MCF 10A (cell line): ENCODE measurements at places on chromosomes 13 and 19. TPM values are rescaled to one million over a fixed set of nuclear protein-coding genes. Genes with fewer than 3 reads are reported as not detected.

OR7C2 gene
- total RNA-seq = not detected in 2 replicates

TMEM190 gene
- 0.58 and 0.59 TPM in 2 replicates for total RNA-seq

ZNF737 gene
- total RNA-seq = 1.1 and 3.2 TPM in 2 replicates

COG3 gene
- 42.8 and 44.1 TPM in 2 replicates for total RNA-seq

ATP13A1 gene
- total RNA-seq = 63.9 and 67.2 TPM in 2 replicates

RNF113B gene
- total RNA-seq = not detected in 2 replicates

CILP2 gene
- total RNA-seq = 0.12 and 0.29 TPM in 2 replicates

TYROBP gene
- total RNA-seq = not detected in 2 replicates

GSX1 gene
- not detected in 2 replicates for total RNA-seq

- DNase-seq = no peak
Measured at GRCh38 chr13:39938596-39938995, 283.1 kb downstream of the COG6 start.

DNA sequence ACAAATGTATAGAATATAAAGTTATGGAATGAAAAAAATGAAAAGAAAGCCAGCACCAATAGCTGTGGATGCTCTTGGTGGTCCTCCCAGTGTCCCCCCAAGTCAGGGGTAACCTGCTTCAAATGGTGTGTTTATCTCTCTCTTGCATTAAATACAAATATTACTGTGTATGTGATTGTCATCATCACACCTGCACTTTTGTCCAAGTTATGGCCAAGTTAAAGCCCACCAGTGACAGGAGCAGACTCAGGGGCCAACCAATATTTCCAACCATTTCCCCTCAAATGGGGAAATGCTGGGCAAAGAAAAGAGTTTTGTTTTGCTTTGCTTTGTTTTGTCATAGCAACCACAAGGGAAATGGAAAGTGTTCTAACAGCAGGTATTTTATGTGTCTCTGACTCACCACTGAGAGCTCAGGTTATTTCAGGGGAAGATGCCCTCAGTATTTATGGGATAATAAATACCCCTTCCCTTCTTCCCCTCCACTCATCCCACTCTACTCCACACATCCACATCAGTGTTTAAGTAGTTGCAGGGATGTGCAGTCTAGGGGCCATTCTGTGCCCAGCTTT lies 133.6 kb downstream of the COL4A1 start:
- no peak for DNase-seq

DNA sequence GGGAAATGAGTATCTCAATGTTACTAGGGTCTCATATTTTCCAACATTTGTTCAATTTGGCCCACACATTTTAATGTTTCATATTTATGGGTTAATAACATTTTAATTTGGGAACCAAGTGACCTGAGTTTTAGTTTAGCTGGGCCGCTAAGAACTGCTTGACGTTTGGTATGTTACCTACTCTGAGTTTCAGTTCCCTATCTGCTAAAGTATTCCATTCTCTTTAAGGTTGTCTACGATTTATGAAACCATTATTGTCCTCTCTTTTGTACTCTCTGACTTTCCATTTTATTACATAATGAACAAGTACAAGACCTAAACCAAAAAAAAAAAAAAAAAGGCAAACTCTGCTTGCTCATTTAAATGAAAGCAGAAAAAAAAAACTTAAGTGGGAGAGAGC lies 89.9 kb downstream of the FGF14 start:
- DNase-seq = no peak

GRCh38 chr19:5360003-5360780 lies 19.6 kb upstream of the PTPRS start:
- peak; percentile 49 for DNase-seq

DNA sequence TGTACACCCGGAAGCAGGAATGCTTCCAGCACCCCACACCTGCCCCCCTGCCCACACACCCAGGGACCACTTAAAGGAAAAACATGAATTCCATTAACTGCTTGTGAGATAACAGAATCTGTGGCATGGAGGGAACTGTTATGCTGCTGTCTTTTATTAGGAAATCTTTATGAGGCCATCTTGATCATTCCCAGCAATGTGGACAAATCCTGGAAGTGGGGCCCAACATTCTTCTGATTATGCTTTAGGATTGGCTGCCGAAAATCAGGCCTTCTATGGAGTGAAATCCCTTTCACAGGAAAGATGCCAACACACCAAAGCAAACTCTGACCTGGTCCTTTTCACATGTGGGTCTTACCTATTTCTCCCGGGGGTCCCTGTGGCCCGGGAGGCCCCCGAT lies 114.5 kb downstream of the COL4A1 start:
- no peak for DNase-seq

- DNase-seq = no peak
Measured at GRCh38 chr13:36774931-36775330, 44.1 kb upstream of the RFXAP start.

GRCh38 chr19:29943615-29944014 lies 1.6 kb downstream of the URI1 start:
- DNase-seq = no peak

DNA sequence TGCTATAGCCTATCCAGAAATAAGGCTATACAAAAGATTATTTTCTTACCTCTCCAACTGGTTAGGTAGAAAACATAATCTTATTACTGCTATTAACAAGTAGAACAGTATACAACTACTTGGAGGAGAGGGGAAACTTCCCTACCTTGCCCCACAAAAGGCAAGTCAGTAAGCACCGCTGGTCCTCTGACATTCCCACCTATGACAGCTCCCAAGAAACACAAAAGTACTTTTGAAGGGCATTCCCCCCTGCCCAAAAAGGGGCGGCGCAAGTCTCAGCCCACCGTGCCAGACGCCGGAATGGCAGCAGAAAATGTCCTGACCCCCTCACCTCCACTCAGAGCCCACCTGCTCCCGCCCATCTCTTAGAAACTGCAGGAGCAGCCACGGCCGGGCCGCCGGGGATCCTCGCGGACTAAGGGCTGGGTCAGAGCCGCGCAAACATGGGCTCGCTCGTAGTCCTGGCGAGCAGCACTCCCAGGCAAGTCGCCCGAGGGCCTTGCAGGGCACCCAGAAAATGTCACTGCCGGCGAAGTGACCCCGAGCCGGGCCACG lies 437 bp downstream of the SUCLA2 start:
- DNase-seq = peak; percentile 28

DNA sequence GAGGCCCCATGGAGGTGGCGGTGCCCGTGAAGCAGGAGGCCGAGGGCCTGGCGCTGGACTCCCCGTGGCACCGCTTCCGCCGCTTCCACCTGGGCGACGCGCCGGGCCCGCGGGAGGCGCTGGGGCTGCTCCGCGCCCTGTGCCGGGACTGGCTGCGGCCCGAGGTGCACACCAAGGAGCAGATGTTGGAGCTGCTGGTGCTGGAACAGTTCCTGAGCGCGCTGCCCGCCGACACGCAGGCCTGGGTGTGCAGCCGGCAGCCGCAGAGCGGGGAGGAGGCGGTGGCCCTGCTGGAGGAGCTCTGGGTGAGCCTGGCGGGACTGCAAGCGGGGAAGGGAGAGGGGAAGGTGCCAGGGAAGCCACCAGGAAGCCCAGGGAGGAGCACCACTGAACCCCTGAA lies 5.8 kb downstream of the ZNF444 start:
- no peak for DNase-seq

- peak; percentile 20 for DNase-seq
Measured at GRCh38 chr13:31119966-31120700, 41.6 kb downstream of the HSPH1 start.

DNA sequence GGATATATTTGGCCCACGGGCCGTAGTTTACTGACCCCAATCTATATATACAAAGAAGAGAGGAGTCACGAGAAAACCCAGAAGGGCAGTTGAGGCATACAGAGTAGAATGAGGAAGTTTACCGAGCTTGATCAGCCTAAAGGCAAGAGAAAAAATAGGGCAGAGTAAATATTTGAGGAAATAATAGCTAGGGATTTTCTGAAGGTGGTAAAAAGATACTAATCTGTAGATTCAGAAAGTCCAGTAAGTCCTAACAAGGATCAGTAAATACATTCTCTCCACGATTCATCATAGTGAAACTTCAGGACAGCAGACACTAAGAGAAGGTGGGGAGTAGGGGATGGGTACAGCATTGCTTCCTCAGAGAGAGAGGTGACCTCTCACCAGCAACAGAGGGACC lies 248.1 kb downstream of the ATP8A2 start:
- DNase-seq = no peak

DNA sequence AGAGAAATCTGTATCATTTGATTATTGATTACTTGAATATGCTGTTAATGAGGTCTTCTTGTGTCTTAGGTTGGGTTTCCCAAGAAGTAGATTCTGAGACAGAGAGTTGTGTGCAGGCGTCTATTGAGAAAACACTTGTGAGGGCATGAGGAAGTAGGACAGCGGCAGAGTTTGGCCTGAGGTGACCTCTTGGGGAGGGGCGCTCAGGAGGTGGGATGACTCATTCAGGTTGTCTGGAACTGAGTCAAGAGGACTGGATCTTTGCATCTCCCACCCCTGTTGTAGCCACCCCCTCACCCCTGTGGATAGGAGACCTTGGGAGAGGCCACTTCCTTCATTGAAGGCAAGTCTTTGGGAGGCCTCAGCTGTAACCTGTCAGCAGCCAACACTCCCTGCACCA lies 35.2 kb upstream of the WDFY2 start:
- peak; percentile 37 for DNase-seq

- no peak for DNase-seq
Measured at GRCh38 chr19:55473225-55474012, 3.0 kb upstream of the ZNF628 start.

GRCh38 chr13:40922437-40923040 lies 96.6 kb downstream of the ELF1 start:
- DNase-seq = no peak
